ENCODE measurements at places on chromosomes 2 and 18.
A peak's percentile ranks its signal among the peaks of the same experiment; 100 is the strongest.

DNA sequence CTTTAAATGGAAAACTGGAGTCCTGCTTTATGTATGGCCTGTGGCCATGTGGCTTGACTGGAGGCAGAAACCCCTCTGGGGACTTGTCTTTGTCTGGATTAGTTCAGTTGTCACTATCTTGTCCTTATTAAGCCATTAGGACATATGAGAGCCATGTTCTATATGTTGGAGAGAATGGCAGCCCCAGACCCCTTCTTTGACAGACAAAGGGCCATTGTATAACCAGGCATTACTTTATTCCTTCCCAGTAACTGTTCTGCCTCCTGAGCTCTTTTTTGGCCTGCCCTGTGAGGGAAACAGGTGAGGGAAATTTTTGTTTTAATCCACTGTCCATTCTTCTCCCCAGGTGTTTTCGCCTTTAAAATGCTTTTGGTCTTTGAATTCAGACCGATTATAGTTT, 43.3 kb downstream of the FSHR start:
- DNase-seq = no peak

DNA sequence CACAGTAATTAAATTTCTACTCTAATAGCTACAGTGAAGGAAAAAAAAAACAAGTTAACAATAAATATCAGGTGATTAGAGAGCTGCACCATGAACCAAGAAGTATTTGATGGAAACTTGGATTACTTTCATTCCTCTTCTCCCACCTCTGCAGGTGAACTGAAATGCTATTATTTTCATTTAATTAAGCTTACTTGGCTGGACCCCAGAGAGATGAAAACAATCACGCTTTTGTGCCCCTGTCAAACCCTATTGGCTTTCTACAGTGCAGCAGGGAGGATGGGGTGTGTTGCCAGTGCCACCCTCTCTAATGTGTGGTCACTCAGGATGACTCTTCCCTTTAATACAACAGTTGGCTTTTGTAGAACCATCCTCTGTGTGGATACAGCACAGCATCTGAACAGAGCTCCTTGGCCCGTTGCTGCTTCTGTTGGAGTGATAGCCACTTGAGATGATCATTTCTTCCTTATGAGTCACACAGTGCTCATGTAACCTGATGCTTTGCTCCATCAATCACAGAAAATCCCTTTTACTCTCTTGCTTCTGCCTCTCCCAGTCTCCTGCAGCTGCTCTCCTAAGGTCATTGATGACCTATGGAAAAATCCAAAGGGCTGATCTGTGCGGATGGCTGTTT, 5.5 kb upstream of the ARL4C start:
- DNase-seq = no peak

GRCh38 chr2:113672326-113672932, 45.4 kb downstream of the RABL2A start:
- DNase-seq = no peak

GRCh38 chr2:112959109-112959812, 18.5 kb upstream of the IL36G start:
- DNase-seq = no peak

DNA sequence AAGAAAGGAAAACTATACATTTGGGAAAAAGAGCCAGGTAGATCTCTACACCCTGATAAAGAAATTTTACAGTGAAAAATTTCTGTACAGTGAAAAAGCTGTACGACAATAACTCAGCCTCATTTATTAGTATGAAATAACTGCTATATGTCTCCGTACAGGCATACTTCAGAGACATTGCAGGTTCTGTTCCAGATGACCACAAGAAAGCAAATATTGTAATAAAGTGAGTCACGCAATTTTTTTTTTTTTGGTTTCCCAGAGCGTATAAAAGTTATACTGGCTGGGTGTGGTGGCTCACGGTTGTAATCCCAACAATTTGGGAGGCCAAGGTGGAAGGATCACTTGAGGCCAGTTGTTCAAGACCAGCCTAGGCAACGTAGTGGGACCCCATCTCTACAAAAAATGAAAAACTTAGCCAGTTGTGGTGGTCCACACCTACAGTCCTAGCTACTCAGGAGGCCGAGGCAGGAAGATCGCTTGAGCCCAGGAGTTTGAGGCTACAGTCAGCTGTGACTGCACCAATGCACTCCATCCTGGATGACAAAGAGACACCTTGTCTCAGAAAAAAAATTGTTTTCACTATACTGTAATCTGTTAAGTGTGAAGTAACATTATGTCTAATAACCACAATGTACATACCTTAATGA, 28.2 kb upstream of the AMMECR1L start:
- DNase-seq = no peak

- DNase-seq = no peak
Observed at GRCh38 chr2:74148457-74149246, 940 bp upstream of the BOLA3 start.

DNA sequence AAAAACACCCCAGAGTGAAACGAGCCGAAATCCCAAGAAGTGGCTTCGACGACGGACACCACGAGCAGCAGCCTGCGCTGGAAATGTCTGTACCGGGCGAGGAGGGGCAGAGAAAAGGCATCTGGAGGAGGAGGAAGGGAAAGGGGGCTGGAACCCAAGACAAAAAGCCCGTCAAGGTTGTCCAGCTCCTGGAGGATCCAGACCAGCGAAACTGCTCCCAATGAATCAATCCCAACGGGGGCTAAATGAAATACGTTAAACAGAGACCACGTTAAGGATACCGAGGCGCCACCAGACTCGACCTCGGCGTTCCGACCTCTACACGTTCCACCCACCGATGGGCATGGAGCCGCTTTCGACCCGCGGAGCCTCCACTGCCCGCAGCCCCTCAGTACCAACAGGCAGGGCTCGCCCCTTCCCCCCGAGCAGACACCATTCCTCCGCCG, 400 bp downstream of the CCDC88A start:
- peak; percentile 11 for DNase-seq

- DNase-seq = no peak
Observed at GRCh38 chr2:84879584-84880394, 1.1 kb downstream of the TRABD2A start.

- DNase-seq = no peak
Observed at GRCh38 chr2:169761970-169762292, 28.3 kb downstream of the KLHL23 start.

- DNase-seq = no peak
Observed at GRCh38 chr2:226063704-226064440, 664.4 kb downstream of the NYAP2 start.

GRCh38 chr2:47359375-47359868, 43.5 kb upstream of the MSH2 start:
- no peak for DNase-seq

GRCh38 chr2:37154785-37155184, 2.0 kb downstream of the EIF2AK2 start:
- DNase-seq = no peak

DNA sequence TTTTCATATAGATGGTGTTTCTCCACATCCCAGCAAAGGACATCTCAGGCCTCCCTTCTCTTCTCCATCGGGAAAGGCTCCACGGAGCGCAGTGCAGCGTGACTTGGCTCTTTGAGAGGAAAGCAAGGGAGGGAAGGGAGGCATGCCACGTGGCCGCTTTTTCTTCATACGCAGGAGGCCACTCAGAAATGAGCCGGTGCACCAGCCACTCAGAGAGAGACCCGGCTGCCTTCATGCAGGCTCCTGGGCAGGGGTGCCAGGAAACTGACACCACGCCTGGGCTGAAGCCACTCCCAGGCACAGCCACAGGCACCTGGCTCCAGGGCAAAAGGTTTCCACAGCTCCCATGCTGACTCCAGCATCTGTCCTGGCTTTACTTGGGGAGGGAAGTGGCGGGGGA, 11.1 kb upstream of the LOXHD1 start:
- no peak for DNase-seq

DNA sequence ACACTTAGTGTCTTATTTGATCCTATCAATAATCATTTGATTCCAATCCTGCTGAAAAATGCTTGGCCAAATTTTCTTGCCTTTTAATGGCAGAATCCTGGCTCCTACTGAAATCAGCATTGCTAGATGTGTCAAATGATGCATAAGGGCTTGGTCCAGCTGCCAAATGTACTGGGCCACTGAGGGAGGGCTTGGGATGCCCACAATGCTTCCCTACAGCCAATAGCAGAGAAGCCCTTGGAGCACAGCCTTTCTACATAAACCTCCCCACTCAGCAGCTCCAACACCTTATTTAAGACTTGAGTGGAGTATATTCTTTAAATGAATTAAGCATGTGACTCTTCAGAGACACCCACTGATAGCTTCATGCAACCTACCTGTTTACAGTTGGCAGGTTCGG, 3.6 kb downstream of the ALK start:
- no peak for DNase-seq

- DNase-seq = no peak
Observed at GRCh38 chr18:28511413-28511821, 334.5 kb upstream of the CDH2 start.

DNA sequence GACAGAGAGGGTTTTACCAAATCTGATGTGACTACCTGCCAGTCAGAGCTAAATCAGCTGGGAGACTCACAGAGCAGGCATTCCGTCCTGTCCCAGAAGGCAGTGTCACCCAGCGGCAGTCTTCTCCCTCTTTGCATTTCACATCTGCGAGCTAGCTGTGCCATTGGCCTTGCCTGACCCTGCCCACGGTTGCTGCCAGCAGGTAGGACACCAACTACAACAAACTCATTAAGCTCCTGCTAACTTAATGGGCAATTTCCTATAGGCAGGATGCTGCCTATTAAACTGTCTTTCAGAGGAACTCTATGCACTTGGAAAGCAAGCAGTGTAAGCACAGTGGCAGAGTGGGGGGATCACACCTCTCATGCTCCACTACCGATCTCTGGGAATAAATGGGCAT, 116.4 kb upstream of the CAPN13 start:
- no peak for DNase-seq

DNA sequence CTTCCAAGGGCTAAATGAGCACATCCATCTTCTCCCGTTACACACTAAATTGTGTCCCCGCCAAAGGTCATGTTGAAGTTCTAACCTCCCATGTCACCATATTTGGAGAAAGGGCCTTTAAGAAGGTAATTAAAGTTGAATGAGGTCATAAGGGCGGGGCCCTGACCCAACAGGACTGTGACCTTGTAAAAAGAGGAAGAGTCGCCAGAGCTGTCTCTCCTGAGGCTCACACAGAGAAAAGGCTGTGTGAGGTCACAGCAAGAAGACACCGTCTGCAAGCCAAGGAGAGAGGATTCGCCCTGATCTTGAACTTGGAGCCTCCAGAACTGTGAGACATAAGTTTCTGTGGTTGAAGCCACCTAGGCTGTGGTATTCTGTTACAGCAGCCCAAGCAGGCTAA, 24.1 kb downstream of the TRABD2A start:
- no peak for DNase-seq

DNA sequence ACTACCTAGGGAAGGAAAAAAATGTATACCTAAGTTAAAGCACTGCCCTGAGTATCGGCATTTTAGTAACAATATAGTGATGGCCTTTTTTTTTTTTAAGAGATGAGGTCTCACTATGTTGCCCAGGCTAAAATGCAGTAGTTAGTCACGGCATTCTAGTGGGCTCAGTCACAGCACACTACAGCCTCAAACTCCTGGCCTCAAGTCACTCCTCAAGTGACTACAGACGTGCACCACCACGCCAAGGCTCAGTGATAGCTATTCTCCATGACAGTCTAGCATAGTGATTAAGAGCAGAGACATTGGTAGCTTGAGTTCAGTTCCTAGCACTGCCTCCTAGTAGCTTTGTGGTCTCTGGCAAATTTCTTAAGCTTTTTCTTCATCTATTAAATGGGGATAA, 27.6 kb downstream of the UBXN2A start:
- no peak for DNase-seq

DNA sequence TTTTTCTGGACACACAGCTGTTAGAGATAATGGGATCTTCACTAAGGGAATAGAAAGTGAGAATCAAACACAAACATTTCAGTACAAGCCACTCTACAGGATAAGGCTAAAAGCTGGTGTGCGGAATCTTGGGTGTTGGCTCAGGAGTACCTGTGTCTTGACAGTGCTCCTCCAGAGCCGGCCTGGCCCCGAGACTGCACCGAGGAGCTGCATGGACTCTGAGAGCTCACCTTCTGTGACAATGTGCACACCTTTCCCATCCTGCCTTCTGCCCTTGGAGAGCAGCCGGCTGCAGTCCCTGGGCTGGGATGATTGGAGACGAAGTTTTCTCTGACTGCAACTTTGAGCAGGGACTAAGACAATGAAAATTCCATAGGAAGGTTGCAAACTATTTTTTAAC, 89.1 kb downstream of the TMEM182 start:
- no peak for DNase-seq

- DNase-seq = no peak
Observed at GRCh38 chr18:62607302-62607701, 84.5 kb downstream of the ZCCHC2 start.

GRCh38 chr2:109013051-109013450, 24.0 kb upstream of the EDAR start:
- no peak for DNase-seq

GRCh38 chr2:112714331-112714730, 6.5 kb upstream of the NT5DC4 start:
- DNase-seq = no peak

DNA sequence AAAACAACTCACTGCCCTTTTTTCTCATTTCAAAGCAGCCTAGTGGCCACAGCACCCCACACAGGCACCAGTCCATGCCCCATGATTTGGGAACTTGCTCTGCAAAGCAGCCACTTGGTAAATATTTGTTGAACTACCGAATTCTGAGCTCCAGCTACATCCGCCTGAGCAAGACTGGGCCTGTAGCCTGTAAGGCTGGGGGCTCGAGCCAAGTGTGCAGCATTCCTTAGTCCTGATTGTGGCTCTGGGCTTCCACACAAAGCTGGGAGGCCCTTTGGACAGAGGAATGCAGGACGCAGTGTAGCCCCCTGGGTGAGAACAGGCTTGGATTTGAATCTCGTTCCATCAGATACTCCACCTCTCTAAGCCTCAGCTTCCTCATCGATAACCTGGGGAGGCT, 88.4 kb downstream of the ACTR2 start:
- no peak for DNase-seq

- no peak for DNase-seq
Observed at GRCh38 chr2:237227190-237227589, 141.5 kb downstream of the COPS8 start.

GRCh38 chr2:201185863-201186262, 2.9 kb downstream of the CASP10 start:
- DNase-seq = no peak

DNA sequence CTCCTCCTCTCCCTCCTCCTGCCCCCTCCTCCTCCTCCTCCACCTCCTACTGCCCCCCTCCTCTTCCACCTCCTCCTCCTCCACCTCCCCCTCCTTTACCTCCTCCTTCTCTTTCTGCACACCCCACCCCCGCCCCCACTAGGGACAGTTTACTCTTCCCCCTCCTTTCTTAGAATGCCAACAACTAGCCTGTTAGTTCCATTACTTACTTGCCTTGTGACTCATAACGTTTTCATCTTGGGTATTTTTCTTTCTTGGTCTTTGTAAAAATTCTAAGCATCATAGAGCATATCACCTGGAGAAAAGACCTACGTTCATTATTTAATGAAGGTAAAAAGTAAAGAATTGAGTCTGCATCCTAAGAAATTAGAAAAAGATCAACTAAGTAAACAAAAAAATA, 165.3 kb downstream of the NEDD4L start:
- no peak for DNase-seq

GRCh38 chr2:239549711-239550255, 149.0 kb upstream of the HDAC4 start:
- no peak for DNase-seq

GRCh38 chr2:119490106-119490505, 34.2 kb downstream of the SCTR start:
- no peak for DNase-seq

- DNase-seq = no peak
Observed at GRCh38 chr2:106030287-106031268, 163.5 kb downstream of the UXS1 start.

- no peak for DNase-seq
Observed at GRCh38 chr2:239047861-239048260, 200.0 kb downstream of the TWIST2 start.

Data from activated CD8-positive, alpha-beta memory T cell treated with anti-CD3 and anti-CD28 coated beads for 1 hour (primary cell).